Breast epithelium (tissue), 4 donors: ENCODE measurements at places on chromosomes 11 and 22. TPM values are rescaled to one million over a fixed set of nuclear protein-coding genes. Genes with fewer than 3 reads are reported as not detected.

- H3K4me3 ChIP-seq: no peak overlapping the region
- H3K4me1 ChIP-seq: no peaks in the 10 kb centered on the region
- H3K27me3 ChIP-seq: peaks cover 53% of the 10 kb centered on the region
- no peak for DNase-seq
- no peaks in the 10 kb centered on the region for H3K36me3 ChIP-seq
Observed at GRCh38 chr22:38452373-38453065, 2.5 kb downstream of the KCNJ4 start.

GRCh38 chr11:31500560-31500959 lies 8.9 kb downstream of the IMMP1L start:
- H3K36me3 ChIP-seq: no peaks in the 10 kb centered on the region
- DNase-seq: no peak
- H3K27ac ChIP-seq: no peak overlapping the region
- H3K4me1 ChIP-seq: no peaks in the 10 kb centered on the region

DNA sequence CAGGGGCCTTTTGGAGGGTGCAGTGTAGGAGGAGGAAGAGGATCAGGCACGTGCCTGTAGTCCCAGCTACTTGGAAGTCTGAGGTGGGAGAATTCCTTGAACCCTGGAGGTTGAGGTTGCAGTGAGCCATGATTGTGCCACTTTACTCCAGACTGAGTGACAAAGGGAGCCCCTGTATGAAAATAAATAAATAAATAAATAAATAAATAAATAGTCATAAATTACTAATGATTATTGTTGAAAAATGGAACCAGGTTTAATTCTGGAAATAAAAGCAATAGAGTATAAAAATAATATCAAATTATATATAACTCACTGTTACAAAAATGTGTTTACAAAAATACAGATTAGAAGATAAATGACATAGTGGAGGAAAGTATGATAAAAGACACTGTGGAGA lies 37.9 kb downstream of the GRIA4 start:
- H3K36me3 ChIP-seq: no peaks in the 10 kb centered on the region
- no peak for DNase-seq
- H3K4me1 ChIP-seq: no peaks in the 10 kb centered on the region
- H3K4me3 ChIP-seq: no peak overlapping the region
- H3K27ac ChIP-seq: no peak overlapping the region

DNA sequence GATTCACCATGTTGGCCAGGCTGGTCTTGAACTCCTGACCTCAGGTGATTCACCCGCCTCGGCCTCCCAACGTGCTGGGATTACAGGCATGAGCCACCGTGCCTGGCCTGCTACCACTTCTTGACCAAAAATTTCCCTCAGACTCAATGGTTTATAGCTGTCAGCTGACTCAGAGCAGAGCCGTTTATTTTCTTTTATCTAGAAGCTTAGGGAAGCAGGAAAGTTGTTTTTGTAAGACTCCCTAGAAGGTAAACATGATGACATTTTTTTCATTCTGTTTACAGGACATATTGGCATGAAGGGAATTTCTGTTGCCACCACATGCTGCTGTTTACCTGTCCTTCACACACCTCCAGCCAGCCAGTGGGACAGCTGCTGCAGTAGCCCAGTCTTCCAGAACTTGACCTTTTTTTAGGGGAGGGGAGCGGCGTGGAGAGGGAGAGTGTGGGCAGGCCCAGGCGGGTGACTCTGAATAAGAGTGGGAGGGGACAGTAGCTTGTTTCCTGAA lies 56.1 kb upstream of the PTPRJ start:
- DNase-seq: no peak
- no peaks in the 10 kb centered on the region for H3K27me3 ChIP-seq
- peak overlapping the region; percentile 50 for H3K27ac ChIP-seq
- no peak overlapping the region for H3K4me3 ChIP-seq
- no peaks in the 10 kb centered on the region for H3K4me1 ChIP-seq

- no peaks in the 10 kb centered on the region for H3K4me1 ChIP-seq
- no peaks in the 10 kb centered on the region for H3K36me3 ChIP-seq
- DNase-seq: no peak
- H3K27me3 ChIP-seq: no peaks in the 10 kb centered on the region
- no peak overlapping the region for H3K4me3 ChIP-seq
- H3K27ac ChIP-seq: no peak overlapping the region
Observed at GRCh38 chr11:73047773-73048371, 94.2 kb downstream of the FCHSD2 start.

DNA sequence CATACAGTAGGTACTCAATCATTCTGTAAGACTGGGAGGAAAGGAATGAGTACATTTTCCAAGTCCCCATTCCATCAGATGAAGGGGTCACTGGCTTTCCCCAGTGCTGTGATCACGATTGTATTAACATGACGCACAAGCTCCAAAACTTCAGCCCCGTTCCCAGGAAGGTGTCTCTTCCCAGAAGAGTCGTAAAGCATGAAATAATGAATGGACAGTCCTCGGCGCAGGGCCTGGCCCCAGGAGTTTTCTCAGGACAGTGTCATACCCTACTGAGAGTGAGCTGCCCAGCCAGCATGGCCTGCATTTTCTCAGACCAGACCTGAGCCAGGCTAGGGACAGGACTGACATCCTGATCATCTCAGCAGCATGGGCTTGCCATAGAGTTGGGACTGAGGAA lies 80.7 kb downstream of the PARVA start:
- no peak overlapping the region for H3K27ac ChIP-seq
- H3K4me3 ChIP-seq: no peak overlapping the region
- no peaks in the 10 kb centered on the region for H3K36me3 ChIP-seq
- DNase-seq: no peak
- H3K4me1 ChIP-seq: no peaks in the 10 kb centered on the region
- no peaks in the 10 kb centered on the region for H3K27me3 ChIP-seq

DNA sequence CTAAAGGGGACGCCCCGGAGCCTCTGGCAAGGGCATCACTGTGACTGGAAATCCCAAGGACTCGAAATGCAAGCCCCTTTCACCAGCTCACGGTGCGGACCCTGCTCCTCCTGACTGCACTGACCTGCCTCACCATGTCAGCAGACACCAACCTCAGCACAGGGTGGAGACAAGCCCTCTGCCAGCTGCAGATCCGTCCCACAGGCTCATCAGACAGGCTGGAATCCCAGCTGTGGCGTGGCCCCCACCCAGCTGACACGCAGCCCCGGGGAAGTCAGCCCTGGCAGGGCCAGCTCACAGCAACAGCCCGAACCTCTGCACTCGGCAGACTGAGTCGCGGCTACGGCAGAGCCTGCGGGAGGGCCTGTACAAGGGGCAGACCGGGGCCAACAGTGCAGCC lies 36.8 kb downstream of the BRD1 start:
- no peaks in the 10 kb centered on the region for H3K36me3 ChIP-seq
- H3K27ac ChIP-seq: no peak overlapping the region
- no peak overlapping the region for H3K4me3 ChIP-seq
- no peaks in the 10 kb centered on the region for H3K27me3 ChIP-seq

GRCh38 chr11:123209591-123209990 lies 14.5 kb upstream of the CLMP start:
- no peak overlapping the region for H3K27ac ChIP-seq
- no peak for DNase-seq
- peaks cover 4% of the 10 kb centered on the region for H3K4me1 ChIP-seq
- H3K27me3 ChIP-seq: no peaks in the 10 kb centered on the region
- no peaks in the 10 kb centered on the region for H3K36me3 ChIP-seq

- peak; percentile 12 for DNase-seq
- H3K36me3 ChIP-seq: no peaks in the 10 kb centered on the region
- H3K4me3 ChIP-seq: no peak overlapping the region
- H3K27me3 ChIP-seq: peaks cover 32% of the 10 kb centered on the region
- H3K27ac ChIP-seq: no peak overlapping the region
Observed at GRCh38 chr11:133832096-133832990, 13.0 kb downstream of the SPATA19 start.

GRCh38 chr11:127866109-127866508 lies 721.2 kb downstream of the ETS1 start:
- H3K27ac ChIP-seq: no peak overlapping the region
- no peaks in the 10 kb centered on the region for H3K27me3 ChIP-seq
- H3K36me3 ChIP-seq: no peaks in the 10 kb centered on the region
- H3K4me1 ChIP-seq: no peaks in the 10 kb centered on the region

GRCh38 chr22:33832558-33833151 lies 87.6 kb downstream of the LARGE1 start:
- no peak for DNase-seq
- no peaks in the 10 kb centered on the region for H3K27me3 ChIP-seq
- no peak overlapping the region for H3K4me3 ChIP-seq

DNA sequence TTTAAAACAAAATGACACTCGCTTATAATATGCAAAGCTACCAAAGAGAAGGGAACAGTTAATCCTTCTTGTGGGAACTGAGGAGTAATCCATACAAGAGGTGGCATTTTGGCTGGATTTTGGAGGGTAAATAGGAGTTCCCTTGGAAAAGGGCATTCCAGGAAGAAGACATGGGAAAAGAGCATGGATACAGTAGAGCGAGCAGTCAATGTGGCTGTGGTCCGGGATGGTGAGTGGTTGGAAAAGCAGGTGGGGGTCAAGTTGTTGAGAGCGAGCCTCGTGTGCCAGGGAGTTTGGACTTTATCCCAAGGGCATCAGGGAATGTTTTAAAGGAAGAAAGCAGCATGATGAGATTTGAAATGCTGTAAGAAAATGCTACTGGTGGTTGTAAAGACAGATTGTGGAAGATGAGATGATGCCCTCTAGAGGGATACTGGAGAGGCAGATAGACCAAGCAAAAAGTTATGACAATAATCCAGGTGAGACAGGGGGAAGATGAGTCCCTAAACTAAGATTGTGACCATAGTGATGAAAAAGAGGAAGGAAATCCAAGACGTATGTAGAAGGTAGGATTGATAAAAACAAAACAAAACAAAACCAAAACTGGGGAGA lies 3.8 kb upstream of the MMP7 start:
- DNase-seq: no peak
- H3K4me1 ChIP-seq: no peaks in the 10 kb centered on the region
- no peak overlapping the region for H3K4me3 ChIP-seq
- no peaks in the 10 kb centered on the region for H3K27me3 ChIP-seq

Gene CHID1
- total RNA-seq: 79.5 TPM

Gene MAP6
- 2.6 TPM for total RNA-seq

Gene DGCR6
- total RNA-seq: 5.9 TPM

Gene DKK3
- 87.1 TPM for total RNA-seq

Gene KCTD14
- total RNA-seq: 22.4 TPM

Gene CENPM
- 1.5 TPM for total RNA-seq

Gene APOL5
- total RNA-seq: not detected

Gene PRG3
- total RNA-seq: not detected

Gene FAM180B
- total RNA-seq: not detected
